Large intestine (tissue), 12 donors: ENCODE measurements at places on chromosomes 5 and 9. TPM values are rescaled to one million over a fixed set of nuclear protein-coding genes. Genes with fewer than 3 reads are reported as not detected.

DNA sequence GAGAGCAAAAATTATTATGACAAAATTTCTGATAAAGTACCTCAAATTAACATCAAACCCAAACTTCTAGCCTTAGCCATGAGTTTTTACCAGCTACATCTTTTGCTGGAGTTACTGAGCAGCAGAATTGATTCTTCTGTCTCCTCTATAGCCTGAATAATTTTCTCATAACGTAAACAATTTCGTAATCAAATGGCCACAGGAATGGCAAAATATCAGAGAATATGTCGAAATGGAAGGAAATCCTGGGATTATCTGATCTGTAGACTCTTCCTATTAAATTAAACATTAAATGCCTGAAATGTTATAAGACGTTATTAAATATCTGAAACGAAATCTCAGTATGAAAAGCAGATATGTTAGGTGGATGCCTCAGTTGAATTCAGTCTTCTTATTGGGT, 41.1 kb downstream of the LURAP1L start:
- DNase-seq, result no peak

DNA sequence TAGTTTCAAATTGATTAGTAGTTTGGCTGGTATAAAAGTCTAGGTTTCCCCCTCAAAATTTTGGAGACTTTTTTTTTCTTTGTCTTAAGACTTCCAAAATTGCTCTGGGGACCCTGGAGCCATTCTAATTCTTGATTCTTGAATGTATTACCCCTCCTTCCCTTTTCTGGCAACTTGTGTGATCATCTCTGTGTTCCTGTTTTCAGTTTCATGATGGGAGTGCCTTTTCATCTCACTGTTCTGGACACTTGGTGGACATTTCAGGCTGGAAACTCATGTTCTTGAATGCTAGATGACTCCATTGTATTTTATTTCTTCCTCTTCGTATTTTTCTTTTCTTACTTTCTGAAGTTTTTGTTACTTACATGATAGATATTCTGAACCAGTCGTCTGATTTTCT, 57.3 kb upstream of the LRRC70 start:
- DNase-seq, result no peak

DNA sequence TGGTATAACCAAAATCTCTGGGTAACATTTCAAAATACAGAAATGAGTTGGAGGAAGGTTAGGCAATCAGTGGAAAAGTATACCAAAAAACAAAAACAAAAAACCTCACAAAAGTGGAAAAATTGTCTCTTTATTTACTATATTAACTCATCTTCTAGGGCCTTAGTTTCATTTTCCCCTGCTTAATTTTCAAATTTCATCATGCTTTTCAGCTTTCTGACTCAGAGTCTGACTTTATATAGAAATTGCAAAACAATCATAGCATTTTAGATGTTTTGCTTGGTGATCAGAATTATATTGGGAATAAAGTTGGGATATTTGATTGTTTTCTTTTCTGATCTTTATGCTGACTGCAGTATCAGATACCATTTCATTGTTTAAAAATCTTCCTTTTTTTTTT, 257.0 kb upstream of the PRR16 start:
- no peak for DNase-seq

DNA sequence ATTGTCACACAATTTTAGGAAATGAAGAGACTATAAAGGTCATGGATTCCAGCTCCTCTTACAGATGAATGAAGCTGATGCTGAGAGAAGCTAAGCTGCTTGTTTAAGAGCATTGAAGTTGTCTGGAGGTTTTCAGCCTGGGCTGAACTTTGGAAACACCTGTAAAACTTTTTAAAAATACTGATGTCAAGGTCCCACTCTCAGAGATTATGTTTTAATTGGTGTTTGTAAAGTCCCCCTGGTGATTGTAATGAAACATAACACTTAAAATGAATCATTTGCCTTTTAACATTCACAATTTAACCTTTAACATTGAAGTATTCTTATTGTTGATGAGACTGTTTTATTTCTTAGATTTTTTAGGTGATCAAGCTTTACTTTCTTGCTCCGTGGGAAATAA, 16.4 kb downstream of the RAD23B start:
- no peak for DNase-seq

DNA sequence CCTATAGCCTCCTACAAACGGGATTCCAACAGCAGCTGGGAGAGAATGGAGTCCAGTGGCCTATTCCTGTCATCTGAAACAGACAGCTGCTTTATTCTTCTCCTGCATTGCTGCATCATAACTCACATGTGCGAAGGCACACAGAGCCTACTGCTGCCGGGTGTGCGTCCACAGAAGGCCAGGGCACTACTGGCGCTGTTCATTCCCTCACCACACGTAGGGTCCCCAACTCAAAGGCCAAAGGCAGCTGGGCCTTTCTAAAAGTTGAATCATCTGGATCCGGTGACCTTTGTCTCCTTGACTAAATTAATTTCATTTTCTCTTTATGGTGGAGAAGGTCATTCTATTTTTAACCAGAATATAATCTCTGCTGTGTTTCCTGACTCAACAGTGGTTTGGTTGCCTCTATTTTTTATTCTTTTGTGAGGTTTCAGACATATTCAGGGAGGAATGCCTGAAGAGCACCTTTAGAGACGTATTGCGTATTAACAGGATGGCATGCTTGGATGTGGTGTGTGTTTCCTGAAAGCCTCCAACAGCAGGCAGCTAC, 10.8 kb upstream of the SPATA24 start:
- peak; percentile 67 for DNase-seq

GRCh38 chr9:95230046-95230445, 87.5 kb downstream of the FANCC start:
- DNase-seq, result peak; percentile 20

DNA sequence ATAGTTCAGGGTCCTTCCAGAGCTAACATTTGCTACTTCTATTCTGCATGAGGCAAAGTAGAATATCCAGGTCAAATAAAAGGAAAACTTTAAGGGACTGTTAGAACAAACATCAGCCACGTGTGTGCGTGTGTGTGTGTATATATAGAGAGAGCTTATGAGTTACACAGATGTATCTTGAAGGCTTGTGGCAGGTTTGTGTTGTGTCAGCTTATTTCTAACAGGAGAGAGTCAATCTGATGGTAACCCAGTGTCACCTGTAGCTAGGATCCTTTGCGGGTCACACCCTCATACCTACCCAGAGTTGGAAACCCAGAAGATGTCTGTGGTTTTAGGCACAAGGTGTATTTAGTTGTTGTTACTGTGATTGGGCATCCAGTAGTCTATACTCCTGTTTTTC, 12.7 kb downstream of the POLR1E start:
- no peak for DNase-seq

DNA sequence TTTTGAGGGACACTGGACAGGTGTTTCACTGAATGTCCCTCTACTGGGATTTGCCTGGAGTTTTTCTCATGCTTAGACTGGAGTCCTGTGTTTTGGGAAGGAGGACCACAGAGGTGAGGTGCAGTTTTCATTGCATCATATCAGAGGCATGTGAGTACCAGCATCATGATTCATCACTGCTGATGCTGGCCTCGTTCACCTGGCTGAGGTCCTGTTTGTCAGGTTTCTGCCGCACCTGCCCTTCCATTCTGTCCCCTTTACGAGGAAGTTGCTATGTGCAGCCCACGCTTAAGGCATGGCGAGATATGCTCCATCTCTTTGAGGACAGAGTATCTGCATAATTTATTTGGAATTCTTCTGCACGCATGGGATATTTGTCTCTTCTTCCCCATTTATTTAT, 162.1 kb downstream of the TENT4A start:
- peak; percentile 42 for DNase-seq

- no peak for DNase-seq
These were observed 464.5 kb upstream of the RGMB start for GRCh38 chr5:98308960-98309359.

PCDHGA9 gene
- polyA plus RNA-seq, result 1.9 TPM

ITGA2 gene
- 13.7 TPM for polyA plus RNA-seq

PTGR1 gene
- 88.5 TPM for polyA plus RNA-seq
